ENCODE measurements at places on chromosomes 2 and 18. TPM values are rescaled to one million over a fixed set of nuclear protein-coding genes. Genes with fewer than 3 reads are reported as not detected.

DNA sequence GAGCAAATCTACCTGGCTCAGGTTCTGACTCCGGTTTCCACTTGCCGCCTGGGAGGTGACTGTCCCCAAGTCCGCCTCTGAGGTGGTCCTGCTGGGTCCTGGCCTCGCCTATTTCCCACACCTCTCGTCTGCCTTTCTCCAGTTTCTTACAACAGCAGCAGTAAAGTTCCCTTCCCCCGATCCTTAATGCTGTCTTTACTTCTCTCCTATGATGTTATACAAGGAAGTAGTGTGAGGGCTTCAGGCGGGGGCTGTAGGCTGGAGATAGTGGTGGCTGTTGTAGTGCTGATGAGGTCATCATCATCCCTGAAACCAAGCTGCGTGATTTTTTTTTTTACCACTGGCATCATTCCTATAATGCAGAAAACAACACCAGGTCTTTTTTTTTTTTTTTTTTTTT lies 18.9 kb downstream of the TGIF1 start:
- H3K4me3 ChIP-seq, result no peak overlapping the region
- H3K4me1 ChIP-seq, result no peaks in the 10 kb centered on the region
- no peak for DNase-seq
- H3K27ac ChIP-seq, result no peak overlapping the region

The FIGN gene
- 10.8 TPM for total RNA-seq

- no peaks in the 10 kb centered on the region for H3K36me3 ChIP-seq
- no peak overlapping the region for H3K27ac ChIP-seq
- H3K4me1 ChIP-seq, result peaks cover 35% of the 10 kb centered on the region
Measured at GRCh38 chr2:172460780-172461201, 33.4 kb downstream of the ITGA6 start.

DNA sequence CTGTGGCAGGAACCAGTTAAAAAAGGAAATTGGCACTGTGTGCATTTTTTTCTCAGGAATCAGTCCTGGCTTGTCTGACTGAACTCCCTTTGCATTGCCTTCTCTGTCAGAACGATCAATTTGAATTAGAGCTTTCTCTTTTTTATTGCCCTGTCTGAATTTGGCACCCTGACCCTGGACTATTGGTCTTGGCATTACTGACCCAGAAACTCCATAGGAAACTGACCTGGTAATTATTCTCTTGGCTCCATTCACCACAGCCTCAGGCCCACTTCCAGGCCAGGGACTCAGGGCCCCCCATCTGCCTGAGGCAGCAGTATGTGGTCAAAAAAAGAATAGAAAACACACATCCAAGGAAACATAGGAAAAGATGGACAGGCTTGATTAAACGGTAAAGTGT lies 32.0 kb upstream of the CCDC88A start:
- DNase-seq, result no peak
- H3K4me3 ChIP-seq, result no peak overlapping the region
- no peak overlapping the region for H3K27ac ChIP-seq
- no peaks in the 10 kb centered on the region for H3K36me3 ChIP-seq

Measured in adrenal gland (tissue), 19 donors.